Left renal cortex interstitium (tissue), 4 donors: ENCODE measurements at places on chromosomes 4 and X. TPM values are rescaled to one million over a fixed set of nuclear protein-coding genes. Genes with fewer than 3 reads are reported as not detected.

AMOT gene
- 64.5 TPM for polyA plus RNA-seq

GRCh38 chrX:81208916-81209315 lies 7.0 kb downstream of the SH3BGRL start:
- DNase-seq: no peak

DNA sequence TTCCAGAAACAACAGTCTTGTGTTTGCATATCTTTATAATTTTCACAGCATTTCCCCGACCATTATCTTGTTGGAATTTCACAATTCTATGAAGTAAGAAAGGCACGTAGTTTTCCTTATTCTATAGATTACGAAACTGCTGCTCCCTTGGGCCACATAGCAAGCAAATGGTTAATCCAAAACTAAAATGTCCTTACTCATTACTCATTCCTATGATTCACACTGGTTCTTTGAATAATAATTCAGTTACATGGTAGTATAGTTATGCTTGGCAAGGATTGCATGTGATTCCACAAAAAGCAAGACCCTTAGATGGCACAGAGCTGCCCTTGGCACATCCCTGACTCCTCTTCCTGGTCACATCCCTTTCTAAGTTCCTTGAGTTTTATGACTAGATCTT lies 51.2 kb downstream of the OR13H1 start:
- no peak for DNase-seq

DNA sequence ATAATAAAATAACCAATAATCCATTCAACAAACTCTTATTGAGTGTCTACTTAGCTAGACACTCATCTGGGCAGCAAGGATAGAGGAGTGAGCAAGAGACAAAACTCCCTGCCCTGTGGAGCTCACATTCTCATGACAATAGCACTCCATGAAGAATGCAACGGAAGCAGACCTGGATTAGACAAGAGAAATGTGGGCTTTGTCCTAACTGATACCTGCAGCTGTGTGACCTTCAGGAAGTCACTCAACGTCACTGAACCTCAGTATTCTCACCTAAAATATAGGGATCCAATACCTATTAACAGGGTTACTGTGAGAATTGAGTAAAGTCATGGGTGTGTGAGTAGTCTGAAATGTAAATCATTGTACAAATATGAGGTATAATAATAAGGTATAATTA lies 61.2 kb downstream of the NDNF start:
- no peak for DNase-seq

SLC10A7 gene
- polyA plus RNA-seq: 13.7 TPM

- DNase-seq: no peak
These were observed 28.1 kb upstream of the ANOS1 start for GRCh38 chrX:8760021-8760420.

- no peak for DNase-seq
These were observed 14.6 kb upstream of the NDST4 start for GRCh38 chr4:115128037-115128436.

DNA sequence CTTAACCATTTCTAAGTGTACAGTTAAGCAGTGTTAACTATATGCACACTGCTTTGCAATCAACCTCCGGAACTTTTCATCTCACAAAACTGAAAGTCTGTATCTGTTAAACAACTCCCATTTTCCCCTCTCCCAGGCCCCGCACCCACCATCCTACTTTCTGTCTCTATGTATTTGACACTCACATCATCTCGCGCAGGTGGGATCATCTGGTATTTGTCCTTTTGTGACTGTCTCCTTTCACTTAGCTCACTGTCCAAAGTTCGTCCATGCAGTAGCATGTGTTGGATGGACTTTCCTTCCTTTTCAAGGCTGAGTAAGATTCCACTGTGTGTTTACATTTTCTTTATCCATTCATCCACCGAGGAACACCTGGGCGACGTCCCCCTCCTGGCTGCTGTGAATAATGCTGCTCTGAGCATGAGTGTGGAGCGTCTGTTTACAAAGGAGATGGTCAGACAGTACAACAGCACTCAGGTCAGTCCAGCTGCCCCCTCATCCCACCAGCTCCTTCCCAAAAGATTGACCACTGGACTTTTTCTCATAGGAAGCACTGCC lies 39.8 kb downstream of the DCTD start:
- no peak for DNase-seq

PDGFRA gene
- polyA plus RNA-seq: 213 TPM

- no peak for DNase-seq
These were observed 100.8 kb upstream of the CXorf66 start for GRCh38 chrX:140065961-140066662.

PAGE4 gene
- 0.75 TPM for polyA plus RNA-seq

CT47B1 gene
- not detected for polyA plus RNA-seq

HSFX2 gene
- polyA plus RNA-seq: 0.31 TPM

GRCh38 chr4:155822572-155822971 lies 43.5 kb downstream of the ASIC5 start:
- no peak for DNase-seq

ARR3 gene
- 2.3 TPM for polyA plus RNA-seq

GRCh38 chr4:184188443-184189400 lies 29.0 kb downstream of the ENPP6 start:
- DNase-seq: no peak

CHIC1 gene
- polyA plus RNA-seq: 12.0 TPM

- DNase-seq: no peak
These were observed 3.4 kb downstream of the GPR78 start for GRCh38 chr4:8583655-8584025.

DNA sequence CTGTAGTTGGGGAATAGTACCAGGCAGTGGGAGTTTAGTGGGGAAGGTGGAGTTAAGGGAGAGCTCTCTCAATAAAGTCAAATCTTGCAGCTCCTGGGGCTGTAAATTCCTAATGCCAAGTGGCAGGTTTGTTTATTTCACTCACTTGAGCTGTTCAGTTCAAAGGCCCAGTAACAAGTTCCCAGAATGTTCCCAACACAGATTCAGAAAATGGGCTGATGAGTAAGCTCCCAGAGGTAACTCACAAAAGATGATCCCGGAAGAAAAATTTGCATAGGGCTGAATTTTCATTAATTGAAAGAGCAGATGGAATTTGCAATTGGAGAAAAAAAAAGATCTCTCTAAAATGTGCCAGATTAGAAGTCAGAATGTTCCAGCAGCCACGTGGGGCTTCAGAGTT lies 286.2 kb downstream of the EVC2 start:
- no peak for DNase-seq

- no peak for DNase-seq
These were observed 19.1 kb upstream of the MAD2L1 start for GRCh38 chr4:120085705-120086104.

GRCh38 chrX:131477498-131477897 lies 66.4 kb upstream of the OR13H1 start:
- DNase-seq: no peak

DNA sequence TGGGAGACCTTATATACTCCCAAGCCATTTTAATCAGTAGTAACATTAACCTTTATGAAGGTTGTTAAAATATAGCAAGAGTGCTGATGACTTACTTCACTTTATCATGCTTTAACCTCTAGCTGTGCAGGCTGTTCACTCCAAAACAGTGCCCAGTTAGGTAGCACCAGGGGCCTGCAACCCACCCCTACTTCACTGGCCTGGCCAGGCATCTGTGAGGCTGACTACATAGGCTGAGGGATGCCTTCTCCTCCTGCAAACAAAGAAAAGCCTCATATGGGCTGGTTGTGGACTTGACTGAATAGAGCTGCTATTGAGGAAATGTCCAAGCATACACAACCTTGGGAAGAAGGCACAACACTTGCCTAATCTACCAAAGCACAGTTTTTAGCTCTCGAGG lies 172.8 kb downstream of the SHROOM3 start:
- no peak for DNase-seq

DNA sequence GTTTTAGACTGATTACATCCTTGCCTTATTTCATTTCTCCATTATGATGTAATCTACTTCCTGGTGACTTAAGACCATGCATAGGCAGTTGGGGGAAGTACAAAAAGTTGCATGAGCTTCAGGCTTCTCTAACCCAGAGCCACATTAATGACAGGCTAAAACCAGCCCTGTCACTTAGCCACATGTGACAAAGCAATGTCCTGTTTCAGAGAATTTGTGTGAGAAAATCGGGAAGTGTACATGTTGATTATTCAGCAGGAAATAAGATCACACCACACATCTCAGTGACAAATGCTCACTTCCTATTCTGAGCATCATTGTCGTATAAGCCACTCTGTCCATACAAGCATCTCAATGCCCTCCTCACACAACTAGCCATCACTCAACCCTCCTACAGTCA lies 98.5 kb upstream of the MAGEB16 start:
- no peak for DNase-seq

- DNase-seq: no peak
These were observed 4.7 kb upstream of the CLCN4 start for GRCh38 chrX:10152086-10152485.

DNA sequence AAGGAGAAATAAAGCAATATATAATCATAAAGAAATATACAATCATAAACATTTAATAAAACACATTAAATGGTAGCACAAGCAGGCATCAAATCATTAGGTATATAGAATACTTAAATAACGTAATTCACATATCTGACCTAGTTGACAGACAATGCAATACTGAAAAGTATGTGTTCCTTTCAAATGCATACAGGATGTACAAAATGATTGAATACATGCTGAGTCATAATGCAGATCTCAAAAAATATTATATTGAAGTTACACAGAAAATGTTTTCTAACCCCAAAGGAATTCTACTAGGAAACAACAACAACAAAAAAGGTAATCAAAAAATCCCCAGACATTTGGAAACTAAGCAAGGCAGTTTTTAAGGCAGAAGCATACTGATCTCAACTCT lies 1072.0 kb upstream of the INTU start:
- DNase-seq: no peak

- DNase-seq: no peak
These were observed 56.2 kb downstream of the PPA2 start for GRCh38 chr4:105417624-105418023.

GRCh38 chrX:132676561-132677186 lies 187.8 kb upstream of the MBNL3 start:
- DNase-seq: no peak
